GF-D8 (cell line): ENCODE measurements at places on chromosomes 12 and 14.

DNA sequence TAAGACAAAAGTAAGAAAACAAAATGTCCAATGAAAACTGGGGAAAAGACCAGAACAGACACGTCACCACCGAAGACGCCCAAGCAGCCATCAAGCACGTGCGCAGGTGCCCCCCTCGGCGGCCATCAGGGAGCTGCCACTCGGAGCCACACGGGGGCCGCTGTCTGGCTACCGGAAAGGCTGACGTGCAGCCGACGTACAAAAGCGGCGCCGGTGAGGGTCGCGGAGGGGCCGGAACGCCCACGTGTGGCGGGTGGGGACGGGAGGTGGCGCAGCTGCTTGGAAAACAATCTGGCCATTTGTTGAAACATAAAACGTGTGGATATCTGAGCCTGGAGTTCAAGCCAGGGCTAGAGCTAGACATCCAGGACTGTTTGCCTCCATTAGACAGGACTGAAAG is 60.7 kb downstream of the GALNT9 start:
- DNase-seq, result no peak

GRCh38 chr14:92942976-92943710 is 20.2 kb downstream of the CHGA start:
- no peak for DNase-seq

DNA sequence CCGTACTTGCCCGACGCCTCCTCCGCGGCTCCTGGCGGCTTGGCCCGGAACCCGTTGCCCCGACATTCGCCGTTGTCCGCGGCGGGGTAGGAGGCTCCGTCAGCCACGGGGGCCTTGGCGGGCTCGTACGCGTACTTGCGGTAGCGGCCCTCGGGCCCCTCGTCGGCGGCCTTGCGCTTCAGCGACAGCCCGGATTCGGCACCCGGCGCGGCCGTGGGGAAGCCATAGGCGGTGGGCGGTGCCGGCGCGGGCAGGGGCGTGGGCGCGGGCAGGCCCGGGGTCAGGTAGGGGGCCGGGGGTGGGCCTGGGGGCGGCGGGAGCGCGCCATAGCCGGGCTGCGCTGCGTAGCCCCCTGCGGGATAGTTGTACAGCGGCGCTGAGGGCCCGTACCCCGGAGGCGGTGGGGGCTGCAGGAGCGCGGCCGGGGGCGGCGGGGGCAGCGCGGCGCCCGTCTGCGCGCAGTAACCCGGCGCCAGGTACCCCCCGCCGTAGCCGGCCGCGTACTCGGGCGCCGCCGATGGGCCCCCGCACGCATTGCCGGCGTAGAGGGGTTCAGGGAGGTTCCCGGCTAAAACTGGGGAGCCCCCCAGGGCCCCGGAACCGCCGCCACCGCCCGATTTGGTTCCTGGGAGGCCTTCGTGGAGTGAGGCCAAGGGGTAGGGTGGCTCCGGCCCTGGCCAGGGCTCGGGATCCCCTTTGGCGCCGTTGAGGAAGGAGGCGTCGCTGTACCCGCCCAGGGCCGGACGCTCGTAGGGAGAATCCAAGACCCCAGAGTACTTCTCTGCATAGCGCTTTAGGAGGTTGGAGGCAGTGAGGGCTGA is 26.9 kb downstream of the FIGNL2 start:
- DNase-seq, result no peak

DNA sequence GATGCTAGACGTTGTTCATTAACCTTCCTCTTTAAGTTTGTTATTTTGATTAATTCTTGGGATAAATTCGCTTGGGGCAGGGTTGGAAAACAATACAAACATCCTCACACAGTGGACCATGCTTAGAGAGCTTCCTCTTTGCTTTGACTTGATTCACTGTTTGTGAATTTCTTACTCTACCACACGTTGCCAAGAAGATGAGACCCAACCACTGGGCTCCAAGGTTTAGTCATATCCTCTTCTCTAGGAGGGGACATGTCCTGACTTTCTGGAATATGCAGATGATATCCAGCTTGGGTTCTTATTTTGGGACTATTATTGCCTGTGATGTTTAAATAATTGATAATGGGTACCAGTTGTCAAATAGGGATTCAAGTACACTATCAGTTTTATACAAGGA is 428.2 kb downstream of the ATP23 start:
- DNase-seq, result no peak

DNA sequence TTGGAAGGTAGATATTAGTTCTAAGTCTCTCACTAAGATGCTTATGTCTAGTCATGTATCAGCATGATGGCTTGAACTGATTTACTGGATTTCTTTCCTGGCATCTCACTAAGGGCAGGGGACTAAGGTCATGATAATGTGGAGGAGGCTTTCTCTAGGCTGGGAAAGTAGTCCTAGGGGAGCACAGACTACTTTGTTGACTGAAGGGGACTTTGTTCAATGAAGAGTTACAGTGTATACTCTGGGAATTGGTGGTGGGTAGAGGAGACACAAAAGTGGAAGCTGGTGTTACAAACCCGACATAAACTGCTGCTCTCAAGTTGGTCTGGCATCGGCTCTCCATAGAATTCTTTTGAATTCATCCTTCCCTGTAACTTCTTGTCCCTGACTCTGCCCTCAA is 75.2 kb downstream of the SAMD4A start:
- no peak for DNase-seq

- no peak for DNase-seq
Observed at GRCh38 chr12:31119192-31119802, 45.6 kb downstream of the DDX11 start.

DNA sequence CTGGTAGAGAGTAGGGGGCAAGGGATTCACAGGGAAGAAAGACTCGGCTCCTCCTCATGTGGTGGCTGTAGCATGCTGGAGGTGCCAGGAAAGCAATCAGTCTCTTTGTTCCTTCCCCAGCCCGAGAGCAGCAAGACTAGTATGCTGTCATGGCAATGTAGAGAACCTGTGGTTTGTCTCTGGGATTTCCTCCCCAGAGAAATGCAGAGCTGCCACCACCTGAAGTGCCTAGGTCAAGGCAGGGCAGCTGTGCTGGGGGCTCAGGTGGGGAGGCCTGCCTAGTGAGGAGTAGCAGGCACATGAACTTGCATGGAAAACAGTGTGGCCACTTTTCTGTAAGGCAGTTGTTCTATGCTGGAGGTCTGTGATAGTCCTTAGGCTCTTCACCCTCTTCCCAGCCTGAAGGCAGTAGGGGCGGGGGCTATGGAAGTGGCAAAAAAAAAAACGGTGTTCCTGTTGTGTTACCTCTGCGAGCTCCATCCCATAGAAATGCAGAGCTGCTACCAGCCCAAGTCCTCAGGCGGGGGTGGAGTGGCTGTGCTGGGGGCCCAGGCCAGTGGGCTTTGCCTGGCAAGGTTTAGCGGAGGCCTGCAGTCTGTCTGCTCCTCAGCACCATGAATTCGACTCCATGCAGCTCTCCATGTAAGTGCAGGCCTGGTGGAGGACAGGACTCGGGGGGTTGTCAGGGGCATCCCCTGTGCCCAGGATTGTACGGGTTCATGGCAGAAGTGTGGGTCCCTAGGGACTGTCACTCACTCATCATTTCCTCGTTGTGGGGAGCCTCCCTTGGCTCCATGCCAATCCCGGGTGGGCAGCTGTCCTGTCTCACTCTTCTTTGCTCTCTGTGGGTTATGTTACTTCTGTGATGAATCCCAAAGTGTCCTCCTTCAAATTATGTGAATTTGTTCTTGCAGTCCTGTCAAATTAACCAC is 4.1 kb upstream of the CLEC4D start:
- DNase-seq, result no peak

DNA sequence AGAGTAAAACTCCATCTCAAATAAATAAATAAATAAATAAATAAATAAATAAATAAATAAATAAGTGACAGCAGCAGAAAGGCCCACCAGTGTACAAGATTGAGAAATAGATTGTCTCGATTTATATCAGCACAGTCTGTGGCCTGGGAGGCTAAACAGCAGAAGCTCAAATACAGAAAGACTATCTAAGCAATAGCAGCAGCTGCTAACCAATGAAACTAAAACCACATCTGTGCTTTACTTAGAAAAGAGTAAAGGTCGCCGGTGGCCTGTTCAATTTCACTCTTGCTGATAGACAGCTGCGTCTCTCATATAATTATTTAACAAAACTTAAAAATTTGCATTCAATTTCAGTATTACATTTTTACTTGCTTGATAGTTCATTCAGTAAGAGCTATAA is 325.7 kb downstream of the CEP128 start:
- DNase-seq, result no peak

DNA sequence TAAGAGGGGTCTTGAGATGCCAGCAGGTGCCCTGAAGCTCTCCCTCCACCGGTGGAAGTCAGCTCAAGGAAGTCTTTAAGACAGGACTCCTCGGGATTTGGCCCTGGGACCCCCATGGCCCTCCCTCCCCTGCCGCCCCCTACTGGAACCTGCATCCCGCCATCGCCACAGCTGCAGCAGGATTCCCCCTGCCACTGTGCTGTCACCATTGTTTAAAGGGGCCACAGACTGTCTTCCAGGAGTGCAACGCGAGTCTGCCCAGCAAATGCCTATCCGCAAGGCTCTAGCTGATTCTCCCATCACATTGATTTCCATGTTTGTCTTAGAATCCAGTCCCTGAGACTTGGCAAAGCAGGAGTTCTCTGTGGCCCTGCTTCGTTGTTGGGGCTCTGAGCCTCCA is 770.8 kb upstream of the ALG10B start:
- no peak for DNase-seq

- no peak for DNase-seq
Observed at GRCh38 chr14:103704708-103705107, 10.5 kb downstream of the XRCC3 start.

GRCh38 chr14:24092110-24092504 is 2.0 kb upstream of the PCK2 start:
- no peak for DNase-seq

GRCh38 chr14:87461704-87462103 is 531.3 kb downstream of the GALC start:
- DNase-seq, result no peak

DNA sequence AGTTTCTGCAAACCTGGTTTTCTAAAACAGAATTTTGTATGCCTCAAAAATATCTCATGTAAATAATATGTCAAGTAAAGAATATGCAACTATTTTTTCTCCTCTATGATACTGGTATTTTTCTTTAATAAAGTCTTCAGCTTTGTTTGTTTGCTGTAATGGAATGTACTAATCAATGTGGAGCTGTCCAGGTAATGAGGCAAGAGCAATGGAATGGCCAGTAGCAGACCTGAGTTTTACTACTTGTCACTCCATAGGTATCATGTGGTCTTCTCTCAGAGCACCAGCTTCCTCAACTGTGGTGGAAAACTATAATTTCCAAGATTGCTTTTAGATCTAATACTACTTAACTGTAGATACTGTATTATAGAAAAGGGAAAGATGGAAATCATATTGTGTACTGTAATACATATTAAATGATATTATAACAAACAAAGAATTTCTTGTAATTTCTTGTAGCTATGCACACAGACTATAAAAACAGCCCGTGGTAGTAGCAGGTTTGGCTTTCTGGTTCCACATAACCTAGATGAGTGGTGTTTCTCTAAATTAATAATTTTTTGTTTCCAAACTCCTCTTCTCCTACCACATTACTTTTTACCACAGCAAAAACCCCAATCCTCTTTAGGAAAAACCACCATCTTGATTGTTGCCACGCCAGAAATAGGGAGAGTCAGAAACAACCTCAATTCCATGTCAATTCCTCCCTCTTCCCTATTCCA is 70.6 kb downstream of the KIF21A start:
- DNase-seq, result no peak
